ENCODE measurements at places on chromosomes 5 and 9.
A peak's percentile ranks its signal among the peaks of the same experiment; 100 is the strongest.

DNA sequence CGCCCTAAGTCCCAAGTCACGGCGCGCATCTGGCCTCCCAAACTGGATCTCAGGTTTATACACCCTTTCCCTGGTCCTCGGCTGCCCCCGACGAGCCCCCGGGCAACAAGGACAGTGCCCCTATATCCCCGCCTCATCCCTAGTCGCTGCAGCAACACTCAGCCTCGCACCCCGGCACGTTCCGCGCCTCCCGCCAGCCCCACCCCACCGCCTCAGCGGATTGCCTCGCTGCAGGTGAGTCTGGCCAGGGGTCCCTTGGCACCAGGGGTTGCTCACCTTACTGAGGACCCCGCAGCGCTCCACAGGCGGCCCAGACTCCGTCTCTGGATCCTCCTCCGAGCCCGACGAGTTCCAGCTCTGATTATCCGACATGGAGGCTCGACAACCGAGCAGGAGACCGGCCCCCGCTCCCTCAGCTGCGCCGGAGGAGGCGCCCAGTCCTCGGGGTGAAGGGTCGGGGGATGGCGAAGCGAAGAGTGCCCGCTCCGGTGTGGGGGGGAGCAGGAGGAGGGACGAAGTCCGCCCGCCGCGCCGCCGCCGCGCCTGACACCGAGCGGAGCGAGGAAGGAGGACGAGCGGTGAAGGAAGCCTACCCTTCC lies 494 bp downstream of the CERT1 start:
- peak; percentile 50 for DNase-seq

- DNase-seq, result no peak
Measured at GRCh38 chr9:110029956-110030480, 177.9 kb downstream of the C9orf152 start.

DNA sequence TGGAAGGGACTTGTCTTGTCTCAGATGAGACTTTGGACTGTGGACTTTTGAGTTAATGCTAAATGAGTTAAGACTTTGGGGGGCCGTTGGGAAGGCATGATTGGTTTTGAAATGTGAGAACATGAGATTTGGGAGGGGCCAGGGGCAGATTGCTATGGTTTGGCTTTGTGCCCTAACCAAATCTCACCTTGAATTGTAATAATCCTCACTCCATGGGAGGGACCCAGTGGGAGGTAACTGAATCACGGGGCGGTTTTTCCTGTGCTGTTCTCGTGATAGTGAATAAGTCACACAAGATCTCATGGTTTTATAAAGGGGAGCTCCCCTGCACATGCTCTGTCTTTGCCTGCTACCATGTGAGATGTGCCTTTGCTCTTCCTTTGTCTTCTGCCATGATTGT lies 72.1 kb downstream of the RAI14 start:
- DNase-seq, result no peak

DNA sequence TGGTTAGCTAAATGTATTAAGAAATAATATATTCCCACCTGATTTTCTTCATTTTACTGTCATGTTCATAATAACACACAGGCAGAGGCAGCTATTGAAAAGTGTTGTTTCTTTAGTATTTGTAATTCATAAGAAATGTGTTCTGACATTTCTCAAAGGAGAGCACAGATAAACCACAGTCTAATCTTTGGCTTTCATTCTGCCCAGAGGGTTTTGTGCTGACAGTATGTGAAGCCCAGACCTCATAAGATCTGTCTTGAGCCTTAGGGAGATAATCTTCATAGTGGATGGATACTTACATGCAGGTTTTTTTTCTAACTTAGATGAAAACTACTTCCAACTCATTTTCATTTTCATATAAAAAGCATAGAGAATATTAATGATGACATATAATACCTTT lies 206.1 kb downstream of the CHSY3 start:
- DNase-seq, result no peak

GRCh38 chr9:126410229-126410628 lies 83.6 kb downstream of the MVB12B start:
- no peak for DNase-seq

DNA sequence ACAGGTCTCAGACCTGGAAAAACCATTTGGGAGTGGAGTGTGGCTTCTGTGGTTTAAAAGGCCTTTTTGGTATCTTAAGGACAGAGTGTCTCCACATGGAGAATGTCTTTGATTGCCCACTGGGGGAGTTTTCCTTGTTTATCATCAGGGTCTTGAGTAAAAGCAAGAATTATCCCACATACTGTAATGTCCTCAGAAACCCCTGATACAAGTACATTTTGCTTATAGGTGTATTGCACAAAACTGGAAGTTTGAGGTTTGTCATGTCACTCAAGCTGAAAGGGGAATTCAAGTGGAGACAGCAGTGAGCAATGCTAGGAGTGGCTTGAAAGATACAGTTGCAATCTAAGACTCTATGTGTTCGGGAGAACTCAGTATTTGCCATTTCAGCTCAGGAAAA lies 62.7 kb upstream of the GRAMD2B start:
- no peak for DNase-seq

DNA sequence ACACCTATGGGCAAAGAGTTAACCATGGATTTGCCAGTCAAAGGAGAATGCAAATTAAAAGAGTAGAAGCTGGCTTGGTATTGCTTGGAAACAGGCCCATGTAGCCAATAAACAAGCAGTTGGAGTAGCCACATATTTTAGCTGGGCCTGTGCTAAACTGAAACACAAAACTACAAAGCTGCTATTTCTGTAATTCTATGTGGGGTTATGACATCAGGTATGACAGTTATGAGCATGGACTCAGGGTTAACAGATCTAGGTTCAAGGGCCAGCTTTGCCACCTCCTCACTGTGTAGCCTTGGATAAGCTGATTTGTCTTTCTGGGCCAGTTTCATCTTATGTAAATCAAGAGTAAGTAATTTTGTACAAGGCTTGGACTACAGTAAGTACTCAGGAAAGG lies 142.7 kb downstream of the PIP5K1B start:
- no peak for DNase-seq

DNA sequence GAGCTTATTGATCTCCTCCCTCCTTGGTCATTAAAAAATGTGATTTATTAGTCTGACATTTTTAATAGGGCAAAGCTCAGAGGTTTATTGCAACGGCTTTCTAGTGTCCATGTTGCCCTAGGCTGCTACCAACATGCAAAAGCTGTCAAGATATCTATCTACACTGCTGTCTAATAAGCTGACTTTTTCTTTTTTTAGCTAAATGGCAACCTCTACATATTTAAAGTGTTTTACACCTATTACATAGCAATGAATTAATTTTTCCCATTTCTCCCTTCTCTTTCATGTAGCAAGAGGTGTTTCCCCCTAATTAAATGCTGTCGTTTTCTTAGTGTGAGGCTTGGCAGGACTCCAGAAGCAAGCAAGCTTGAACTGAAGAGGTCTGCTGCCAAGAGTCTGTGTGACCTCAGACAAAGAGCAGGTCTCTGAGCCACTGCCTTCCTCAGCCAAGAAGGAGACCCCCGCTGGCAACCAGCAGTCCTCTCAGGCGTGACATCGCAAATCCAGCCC lies 79.4 kb downstream of the GAS1 start:
- DNase-seq, result no peak

DNA sequence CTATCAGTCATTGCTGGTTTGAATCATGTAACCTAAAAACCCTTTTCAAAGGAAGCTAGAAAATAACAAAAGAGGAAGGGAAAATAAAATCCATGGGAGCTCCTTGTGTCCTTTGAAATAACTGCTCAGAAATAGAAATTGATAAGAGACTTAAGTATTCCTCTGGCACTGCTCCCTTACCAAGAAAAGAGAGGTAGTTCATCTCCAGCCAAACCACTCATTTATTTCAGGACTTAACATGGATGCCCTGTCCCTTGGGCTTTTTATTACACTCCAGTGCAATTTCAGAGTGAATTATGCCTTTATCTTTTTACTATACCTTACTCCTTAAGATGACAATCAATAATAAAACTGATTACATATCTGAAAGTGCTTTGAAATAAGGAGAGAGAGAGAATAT lies 61.0 kb downstream of the MUSK start:
- no peak for DNase-seq

DNA sequence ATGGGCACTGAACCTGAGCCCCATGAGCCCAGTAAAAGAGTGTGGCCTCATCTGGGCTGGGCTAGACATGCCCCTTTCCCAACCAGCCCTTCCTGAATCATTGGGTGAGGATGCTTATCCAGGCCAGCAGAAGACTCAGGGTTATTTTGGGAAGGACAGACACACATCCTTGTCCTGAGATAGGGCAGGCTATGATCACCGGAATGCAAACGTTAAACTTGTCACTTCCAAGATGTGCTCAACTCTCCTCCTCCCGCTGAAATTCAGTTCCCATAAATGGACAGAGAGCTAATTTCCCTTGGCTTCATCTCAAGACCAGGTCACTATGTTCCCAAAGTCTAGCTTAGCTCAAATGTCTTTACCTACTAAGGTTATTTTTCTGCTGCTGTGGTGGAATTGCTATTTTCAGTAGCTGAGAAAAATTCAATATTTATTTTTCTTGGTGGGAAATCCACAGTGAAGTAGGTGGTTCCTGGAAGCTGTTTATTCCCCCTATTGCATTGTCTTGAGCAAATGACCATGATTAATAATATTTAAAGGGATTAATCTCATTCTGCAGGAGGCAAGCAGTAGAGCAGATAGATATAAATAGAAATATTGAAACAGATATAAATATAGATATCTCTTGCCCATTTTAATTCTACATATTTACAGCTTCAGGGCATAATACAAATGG lies 70.0 kb downstream of the NXNL2 start:
- no peak for DNase-seq

DNA sequence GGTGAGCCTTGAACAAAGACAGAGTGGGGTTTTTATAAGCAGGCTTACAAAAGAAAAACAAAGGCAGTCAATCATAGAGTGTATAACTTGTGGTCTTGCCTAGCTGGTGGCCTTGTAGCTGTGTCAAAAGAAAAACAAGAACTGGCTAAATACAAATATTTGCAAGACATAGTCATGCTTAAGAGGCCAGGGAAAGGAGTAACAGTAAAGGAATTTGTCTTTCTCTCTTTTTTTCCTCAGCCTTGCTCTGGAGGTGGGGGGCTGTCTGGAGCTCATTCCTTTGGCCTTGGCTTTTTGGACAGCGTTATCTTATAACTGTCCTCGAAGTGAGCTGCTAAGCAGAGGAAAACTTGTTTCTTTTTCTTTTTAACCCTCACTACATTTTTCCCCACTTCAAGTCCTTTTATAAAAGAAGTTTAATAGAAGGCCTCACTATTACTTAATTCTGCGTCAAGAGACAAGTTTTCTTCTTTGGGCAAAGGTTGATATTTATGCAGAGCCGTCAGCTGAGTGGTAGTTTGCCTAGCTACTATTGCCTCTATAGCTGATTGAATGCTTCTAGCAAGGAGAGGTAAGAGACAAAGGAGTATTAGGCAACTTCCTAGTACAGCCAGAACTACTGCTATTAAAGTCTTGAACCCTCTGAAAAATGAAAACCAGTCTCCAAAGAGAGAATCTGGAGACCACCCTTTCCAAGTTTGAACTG lies 14.3 kb downstream of the CEL start:
- DNase-seq, result no peak

DNA sequence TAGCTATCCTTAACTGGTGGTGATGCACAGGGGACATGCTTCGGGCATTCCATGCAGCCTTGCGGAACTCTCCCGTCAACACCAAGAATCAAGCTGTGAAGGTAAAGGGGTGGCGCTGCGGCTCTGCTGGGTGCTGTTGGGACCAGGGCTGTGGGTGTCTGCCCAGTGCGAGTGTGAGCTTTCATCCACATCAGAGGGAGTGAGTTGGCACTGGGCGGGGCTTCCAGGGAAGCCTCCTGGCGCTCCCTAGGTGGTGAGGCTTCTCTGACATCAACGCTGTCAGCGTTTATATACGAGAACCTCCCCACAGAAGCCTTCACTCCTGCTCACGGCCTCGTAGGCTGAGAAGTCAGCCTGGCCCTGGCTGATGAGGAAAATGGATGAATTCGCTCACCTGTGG lies 11.7 kb downstream of the ARPC5L start:
- peak; percentile 14 for DNase-seq

DNA sequence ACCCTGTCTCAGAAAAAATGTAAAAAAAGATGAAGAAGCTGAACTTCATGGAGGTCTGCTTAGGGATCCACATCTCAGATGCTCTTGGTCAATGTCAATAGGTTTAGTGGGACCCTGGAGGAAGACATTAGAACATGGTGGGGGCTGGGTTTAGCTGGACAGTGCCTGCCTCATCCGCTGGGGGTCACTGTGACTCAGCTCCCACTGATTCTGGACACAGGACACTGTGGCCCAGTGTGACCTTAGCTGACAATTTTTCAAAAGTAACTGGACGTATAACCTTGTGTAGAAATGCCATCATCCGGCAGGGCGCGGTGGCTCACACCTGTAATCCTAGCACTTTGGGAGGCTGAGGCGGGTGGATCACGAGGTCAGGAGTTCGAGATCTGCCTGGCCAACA lies 7.3 kb upstream of the HNRNPAB start:
- no peak for DNase-seq

DNA sequence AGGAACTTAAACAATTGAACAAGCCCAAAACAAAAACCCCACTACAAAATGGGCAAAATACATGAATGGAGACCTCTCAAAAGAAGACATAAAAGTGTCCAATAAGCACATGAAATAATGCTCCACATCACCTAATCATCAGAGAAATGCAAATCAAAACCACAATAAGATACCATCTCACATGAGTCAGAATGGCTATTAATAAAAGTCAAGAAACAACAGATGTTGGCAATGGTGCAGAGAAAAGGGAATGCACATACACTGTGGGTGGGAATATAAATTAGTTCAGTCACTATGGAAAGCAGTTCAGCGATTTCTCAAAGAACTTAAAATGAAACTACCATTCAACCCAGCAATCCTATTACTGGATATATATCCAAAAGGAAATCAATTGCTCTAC lies 337.4 kb upstream of the GRIA1 start:
- no peak for DNase-seq

DNA sequence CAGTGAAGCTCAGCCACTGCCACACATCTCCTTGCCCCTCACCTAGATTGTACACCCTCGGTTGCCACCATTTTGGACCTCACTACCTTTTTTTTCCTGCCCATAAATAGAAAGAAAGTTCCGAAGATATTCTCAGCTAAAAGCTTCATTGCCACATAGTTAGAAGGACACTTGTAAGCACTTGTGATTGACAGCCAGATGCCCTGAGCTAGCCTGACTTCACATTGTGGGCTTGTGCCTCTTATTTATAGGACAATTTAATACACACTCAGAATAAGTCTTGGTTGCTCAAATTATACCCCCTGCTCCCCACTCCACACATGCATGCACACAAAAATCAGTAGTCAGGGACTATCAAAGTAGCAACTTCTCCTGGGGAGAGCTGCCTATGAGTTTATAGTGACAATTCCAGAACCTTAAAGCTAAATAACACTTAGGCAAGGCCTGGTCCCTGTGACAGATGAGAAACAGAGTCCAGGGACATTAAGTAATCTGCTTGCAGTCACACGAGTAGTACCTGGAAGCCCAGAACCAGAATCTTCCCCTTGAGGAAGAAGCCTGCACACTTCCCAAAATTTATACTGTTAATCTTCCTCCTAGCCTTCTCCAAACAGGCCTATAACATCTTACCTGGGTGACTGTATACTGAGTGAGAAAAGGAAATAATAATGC lies 184.8 kb downstream of the BRINP1 start:
- DNase-seq, result no peak

GRCh38 chr5:122259995-122260394 lies 52.0 kb upstream of the SNCAIP start:
- DNase-seq, result no peak

- no peak for DNase-seq
Measured at GRCh38 chr5:175868348-175868723, 3.0 kb upstream of the CPLX2 start.

All from activated naive CD8-positive, alpha-beta T cell treated with anti-CD3 and anti-CD28 coated beads, Interleukin-2, amount 50 U/mL, for 24 hours (primary cell).